T-helper 9 cell (primary cell): ENCODE measurements at places on chromosomes 16 and 17.
A peak's percentile ranks its signal among the peaks of the same experiment; 100 is the strongest.

- no peak for DNase-seq
Measured at GRCh38 chr17:17938388-17939107, 33.7 kb downstream of the TOM1L2 start.

- no peak for DNase-seq
Measured at GRCh38 chr17:77070888-77071279, 69.9 kb upstream of the SEC14L1 start.

DNA sequence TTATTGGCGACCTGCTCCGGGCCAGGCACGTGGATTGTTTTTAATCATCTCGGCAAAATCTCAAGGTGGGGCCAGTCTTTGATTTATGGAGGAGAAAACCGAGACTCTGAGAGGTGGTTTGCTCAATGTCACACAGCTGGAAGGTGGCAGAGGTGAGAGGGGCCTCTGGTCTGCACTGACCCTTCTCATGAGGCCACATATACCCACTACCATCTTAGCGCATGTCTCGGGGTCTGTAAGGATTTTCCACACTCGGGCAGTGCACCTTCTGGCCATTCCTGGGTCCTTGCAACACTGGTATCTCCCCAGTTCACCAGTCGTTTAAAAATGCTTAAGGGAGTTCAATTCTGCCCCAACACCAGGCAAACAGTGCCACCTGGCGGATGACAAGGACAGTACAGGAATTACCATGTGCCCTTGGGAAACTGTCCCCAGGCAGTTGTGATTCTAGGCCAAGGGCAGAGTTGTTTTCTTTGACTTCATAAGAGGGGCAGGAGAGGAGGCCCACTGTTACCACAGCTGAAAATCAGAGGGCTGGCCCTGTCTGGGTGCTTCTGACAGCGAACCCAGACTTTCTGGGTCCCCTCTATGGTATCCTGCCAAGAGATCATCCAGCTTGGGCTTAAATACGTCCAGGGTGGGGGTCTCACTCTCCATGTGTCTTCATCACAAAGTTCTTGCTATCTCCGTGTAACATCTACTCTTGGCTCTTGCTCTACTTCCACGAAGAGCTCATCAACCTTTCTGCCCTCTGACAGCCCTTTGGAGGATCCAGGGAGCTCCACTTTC, 39.4 kb upstream of the RAI1 start:
- DNase-seq, result peak; percentile 80

GRCh38 chr17:61143026-61143425, 256.6 kb upstream of the TBX2 start:
- DNase-seq, result no peak
